Ecto neural progenitor cell (in vitro differentiated cells): ENCODE measurements at places on chromosomes 5 and 9.

DNA sequence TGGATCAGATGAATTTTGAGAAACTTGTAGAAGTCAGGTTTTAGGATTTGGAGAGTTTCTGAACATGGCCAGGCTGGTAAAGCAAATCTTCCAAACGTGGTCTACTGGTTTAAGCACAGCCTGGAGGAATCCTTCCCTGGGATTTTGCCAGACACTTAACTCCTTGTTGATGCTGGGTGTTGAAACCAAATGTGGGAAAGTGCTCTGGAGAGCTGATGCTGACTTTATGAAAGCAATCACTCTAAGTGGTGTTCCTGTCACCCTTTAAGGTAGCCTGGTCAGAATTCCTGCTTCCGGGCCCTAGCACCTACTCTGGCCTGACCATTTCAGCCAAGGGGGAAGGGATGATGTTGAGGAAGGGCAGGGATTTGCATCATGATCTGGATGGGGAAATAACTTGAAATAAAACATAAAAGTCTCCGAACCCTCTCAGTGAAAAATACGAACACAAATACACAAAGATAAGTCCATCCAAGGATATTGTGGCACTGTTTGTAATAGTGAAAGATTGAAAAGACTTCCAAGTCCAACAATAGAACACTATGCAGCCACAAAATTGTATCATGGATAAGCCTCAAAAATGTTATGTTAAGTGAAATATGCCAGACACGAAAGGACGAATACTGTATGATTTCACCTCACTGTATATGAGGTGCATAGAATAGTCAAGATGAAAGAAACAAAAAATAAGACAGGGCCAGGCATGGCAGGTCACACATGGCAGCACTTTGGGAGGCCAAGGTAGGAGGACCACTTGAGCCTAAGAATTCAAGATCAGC is 57.7 kb downstream of the PDE6A start:
- no peak for DNase-seq

DNA sequence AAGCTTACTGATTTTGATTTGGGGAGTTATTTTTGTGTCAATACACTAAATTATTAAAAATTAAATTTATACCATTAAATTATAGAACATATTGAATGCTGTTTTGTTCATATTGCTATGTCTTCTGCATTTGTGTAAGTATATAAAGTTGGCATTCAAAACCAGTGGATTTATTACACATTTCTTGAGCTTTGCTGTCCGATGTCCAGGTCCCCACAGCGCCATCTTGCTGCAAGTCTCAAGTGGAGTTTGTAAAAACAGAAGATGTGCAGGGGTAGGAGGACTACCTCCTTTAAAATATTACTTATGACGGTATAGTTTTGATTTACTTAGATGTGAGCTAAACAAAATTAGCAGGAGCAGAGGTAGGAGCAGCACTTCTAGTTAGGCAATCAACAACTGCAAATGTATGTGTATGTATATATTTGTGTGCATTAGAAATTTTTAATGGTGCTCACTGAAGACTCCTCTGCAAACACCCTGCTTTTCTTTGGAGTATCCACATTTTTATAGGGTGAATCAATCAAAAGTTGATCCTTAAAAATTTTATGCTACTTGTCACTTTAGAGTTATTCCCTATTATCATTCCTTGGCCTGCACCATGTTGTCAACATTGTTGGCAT is 37.4 kb downstream of the CPEB4 start:
- no peak for DNase-seq

- no peak for DNase-seq
Measured at GRCh38 chr9:96241391-96241809, 60.6 kb downstream of the HSD17B3 start.

DNA sequence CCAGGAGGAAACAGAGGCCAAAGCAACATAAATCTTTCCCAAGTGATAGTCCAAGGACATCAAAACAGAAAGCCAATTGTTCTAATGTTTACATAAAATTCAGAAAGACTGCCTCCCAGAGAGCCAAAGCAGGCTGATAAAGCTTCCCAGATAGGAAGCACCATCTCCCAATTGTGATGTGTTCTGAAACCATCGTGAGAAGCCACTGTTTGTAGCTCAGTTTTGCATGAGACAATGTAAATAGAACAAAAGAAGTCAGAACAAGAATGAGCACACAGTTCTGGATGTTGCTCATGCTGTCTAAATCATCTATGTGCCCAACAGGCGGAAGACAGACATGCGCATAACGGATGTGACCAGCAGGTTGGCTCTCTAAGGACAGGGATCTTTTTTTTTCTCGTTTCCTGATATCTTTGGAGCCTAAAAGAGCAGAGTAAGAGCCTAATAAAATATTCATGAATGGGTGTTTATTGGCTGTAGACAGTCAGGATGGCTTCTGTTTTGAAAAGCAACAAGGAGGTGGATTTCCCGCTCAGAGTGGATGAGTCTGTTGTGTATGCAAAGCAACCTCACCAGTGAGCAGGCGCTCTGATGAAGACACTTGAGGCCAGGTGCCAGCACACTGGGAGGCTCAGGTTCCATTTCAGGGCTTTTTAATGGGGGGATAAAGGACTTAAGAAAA is 113.6 kb downstream of the GNA14 start:
- no peak for DNase-seq

- DNase-seq: no peak
Measured at GRCh38 chr5:502325-503079, 21.7 kb downstream of the SLC9A3 start.

DNA sequence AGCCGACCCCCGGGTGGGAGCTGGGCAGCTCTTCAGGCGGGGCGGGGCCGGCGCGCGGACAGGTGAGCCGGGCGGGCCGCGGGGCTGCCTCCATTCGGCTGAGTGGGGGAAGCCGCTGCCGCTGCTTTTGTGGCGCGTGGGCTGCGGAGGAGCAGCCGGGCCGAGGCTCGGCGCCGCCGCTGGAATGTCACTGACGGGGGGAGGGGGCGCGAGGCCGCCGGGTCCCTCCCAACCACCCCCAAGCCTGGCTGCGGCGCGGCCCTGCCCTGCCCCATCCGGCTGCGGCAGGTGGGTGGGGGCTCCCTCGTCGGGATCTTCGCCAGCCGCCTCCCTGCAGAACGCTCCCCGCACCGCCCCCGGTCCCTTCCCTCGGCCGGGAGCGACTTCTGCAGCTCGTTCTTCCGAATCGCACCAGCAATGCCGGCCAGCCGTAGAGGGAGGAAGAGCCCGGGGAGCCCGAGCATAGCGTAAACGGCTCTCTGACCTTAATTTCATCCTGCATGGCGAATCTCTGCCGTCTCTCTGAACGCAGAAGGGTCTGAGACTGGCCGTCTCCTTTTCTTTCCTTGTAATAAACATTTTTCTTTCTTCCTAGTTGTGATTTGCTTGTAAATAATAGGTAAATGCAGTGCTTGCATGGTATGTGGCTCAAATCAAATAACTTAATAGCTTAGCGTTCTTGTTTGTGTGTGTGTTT is 505 bp downstream of the SPTAN1 start:
- no peak for DNase-seq

GRCh38 chr9:37417857-37418618 is 4.5 kb upstream of the GRHPR start:
- no peak for DNase-seq

- DNase-seq: no peak
Measured at GRCh38 chr5:137831526-137831925, 36.1 kb upstream of the MYOT start.

DNA sequence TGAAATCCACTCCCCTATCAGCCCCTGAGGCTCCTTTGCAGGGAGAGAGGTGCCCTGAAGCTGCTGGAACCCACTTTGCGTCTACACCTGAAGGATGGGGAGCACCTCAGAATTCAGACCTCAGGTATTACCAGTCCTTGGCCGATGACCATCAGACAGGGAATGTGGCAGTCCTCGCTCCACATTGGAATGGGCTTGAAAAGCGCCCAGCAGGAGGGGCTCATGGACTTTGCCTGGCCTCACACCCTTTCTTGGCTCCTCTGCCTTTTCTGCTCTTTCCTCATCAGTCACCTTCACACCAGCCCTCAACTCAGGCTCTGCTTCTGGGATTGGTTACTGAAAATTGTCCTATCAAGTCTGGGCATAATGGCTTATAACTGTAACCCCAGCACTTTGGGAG is 83.9 kb downstream of the BARX1 start:
- no peak for DNase-seq

DNA sequence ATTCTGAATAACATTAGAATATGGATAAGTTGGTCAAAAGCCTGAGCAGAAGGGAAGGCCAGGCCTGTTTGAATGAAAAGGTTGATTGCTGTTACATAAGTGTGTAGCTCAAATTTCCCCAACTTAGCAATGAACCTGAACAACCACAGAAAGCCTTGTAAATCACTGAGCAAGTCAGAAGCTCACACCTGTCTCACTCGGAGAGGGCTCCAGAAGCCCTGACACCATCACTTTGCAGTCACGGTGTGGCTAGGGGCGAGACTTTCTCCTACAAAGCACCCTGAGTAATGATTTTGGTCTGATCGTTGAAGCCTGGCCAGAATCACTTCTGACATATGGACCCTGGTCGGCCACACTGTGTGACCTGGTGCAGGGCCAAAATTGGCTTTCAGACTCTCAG is 62.0 kb downstream of the MTX3 start:
- DNase-seq: no peak

DNA sequence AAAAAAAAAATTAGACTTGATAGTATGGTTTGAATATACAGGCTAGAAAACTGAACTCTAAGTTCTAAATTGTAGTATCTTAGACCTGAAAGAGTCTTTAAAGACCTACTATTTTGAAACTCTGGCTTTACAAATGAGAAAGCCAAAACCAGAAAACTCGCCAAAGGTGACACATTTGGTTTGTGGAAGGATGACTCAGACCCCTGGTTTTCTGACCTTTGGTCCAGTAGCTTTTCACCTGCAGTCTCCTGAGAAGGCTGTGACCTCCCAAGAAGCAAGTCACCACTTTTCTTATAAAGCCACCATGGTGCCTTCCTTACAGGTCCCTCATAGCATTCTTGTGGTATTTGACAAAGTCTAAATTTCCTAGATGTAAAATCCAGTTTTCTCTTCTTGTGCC is 102.1 kb upstream of the CEP78 start:
- DNase-seq: no peak

DNA sequence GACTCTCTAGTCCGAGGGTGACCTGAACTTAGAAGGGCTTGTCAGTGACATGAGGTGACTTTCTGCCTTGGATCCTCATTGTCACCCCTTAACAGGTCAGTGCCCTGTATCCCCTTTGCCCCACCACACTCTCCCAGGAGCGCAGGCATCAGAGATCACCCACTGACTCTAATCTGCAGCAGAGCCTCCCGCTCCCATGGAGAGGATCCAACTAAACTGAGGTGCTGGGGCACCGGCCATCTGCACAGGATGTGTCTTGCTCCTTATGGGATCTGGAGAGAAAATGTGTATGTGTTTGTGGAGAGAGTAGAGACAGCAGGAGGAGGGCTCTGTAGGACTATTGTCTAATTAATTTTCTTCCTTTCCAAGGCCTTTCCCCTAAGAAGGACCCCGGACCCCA is 213.7 kb downstream of the ROR2 start:
- DNase-seq: no peak

DNA sequence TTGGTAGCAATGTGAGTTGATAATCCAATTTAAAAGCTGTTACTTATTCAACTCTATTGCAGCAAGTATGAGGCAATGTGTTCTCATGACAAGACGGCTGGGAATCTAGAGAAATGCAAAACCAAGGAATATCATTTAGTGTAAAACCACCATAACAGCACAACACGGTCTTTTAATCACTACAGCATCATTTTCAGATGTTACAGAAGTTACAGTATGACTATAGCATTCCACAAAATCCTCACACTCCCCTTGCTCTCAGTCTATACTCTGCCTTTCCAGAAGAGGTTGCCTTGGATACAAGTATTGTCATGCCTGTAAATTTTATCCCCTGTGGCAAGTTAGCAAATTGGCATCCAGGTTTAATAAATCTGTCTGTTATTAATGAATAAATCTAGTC is 28.6 kb upstream of the TAS2R1 start:
- DNase-seq: no peak

GRCh38 chr5:172686111-172686510 is 45.0 kb downstream of the NEURL1B start:
- no peak for DNase-seq

DNA sequence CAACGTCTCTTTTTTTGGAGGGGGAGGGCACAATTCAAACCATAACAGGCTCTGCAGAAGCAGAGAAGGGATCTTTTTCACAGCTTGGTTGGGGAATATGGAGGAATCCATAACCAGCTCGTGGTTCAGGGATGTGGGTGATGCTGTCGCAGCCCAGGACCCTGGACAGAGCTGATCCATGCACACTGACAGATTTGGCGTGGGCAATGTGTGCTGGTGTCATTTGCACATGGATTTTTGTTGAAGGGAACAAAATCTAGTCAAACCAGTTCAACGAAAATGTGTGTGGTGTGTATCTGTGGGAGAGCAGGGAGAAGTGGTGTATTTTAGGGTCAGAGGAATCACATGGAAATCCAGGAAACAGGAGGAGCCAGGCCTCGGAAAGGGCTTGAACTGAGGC is 4.2 kb downstream of the DOCK2 start:
- no peak for DNase-seq

DNA sequence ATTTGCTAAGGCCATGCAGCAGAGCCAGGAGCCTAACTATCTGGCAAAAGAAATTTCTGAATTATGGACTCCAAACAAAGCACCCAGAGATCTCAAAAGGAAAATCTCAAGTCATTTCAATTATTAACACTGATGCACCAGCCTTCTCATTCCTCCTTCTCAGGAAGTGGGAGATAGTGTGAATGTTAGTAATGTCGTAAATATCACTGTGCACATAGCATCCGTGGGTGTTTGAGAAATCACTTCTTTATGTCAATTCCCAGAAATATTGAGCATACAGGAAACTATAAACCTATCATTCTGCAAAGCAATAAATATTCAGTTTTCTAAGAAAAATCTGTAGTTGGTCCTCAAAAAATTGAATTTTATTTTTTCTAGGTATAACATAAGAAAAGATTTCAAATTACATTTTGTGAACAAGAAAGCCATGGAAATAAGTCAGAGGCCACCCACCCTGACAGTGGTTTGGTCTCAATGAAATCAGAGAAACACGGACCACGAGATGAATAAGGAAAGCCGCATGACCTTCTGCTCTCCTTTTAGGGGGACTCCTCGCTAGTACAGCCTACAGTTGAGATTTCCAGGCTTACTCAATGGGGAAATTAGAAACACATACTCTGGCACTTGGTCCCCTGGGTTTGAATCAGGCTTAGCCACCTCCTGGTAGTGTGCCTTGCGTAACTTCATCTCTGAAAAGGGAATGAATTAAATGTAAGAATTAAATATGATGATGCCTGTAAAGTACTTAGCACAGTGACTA is 120.6 kb downstream of the DIRAS2 start:
- DNase-seq: no peak

DNA sequence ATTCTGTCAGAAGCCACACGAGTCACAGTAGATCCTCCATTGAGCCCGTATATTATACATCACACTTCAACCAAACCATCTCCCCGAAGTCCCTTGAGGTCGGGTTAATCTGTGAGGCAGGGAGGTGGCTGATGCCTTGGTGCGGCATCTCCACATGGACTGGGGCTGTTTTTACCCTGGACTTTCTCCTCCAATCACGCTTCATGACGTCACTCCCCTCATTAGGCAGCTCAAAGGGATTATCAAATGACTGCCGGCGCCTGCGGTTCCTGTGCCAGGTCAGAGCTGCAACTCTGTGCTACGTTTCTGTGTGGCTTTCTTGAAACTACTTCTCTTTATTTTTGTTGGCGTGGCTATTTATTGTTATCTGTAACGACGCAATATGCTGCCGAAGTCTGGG is 53.7 kb downstream of the TMOD1 start:
- DNase-seq: no peak
